Osteocyte (in vitro differentiated cells): ENCODE measurements at places on chromosomes 2 and 18.

GRCh38 chr2:169136885-169137534 lies 67.6 kb downstream of the DHRS9 start:
- no peak for DNase-seq

GRCh38 chr18:8777846-8778245 lies 72.5 kb downstream of the MTCL1 start:
- DNase-seq: no peak

- DNase-seq: no peak
Measured at GRCh38 chr18:58955001-58955400, 90.3 kb downstream of the ZNF532 start.

GRCh38 chr18:38025433-38026038 lies 459.9 kb upstream of the CELF4 start:
- DNase-seq: no peak

DNA sequence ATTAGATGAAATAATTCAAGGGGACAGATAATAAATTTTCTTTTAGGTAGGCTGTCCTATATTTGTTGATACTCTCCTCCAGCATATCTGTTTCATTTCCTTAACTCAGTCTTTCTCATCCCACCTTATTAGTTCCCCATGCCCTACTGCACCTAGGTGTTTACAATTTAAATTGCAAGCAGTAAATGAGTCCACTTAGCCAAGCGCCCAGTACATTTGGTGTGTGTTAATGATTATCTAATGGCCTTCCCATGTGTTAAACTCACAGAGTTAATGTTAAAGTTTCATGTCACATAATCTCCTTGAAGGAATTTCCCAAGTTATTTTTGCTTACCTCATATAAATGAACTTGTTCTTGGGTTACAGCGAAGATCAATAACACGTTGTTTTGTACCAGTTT lies 31.2 kb downstream of the ITGB6 start:
- DNase-seq: no peak

DNA sequence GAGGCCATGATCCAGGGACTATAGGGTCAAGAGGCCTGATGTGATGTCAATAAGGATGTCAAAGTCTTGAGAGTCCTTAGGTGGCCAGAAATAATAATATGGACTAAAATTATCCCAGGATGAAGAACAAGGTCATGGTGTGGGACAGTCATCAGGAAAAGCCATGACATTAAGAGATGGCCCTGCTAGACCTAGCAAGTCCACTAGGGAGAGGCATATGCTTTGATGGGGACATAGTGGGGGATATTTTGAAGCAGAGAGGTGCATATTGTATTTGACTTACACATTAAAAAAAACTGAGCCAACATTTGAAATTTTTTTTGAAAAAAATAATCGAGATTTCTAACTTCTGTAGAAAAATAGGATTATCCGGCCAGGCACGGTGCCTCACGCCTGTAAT lies 53.3 kb upstream of the CXCR4 start:
- no peak for DNase-seq

GRCh38 chr2:169080250-169081069 lies 11.1 kb downstream of the DHRS9 start:
- DNase-seq: no peak

GRCh38 chr2:143356736-143357446 lies 227.7 kb downstream of the ARHGAP15 start:
- no peak for DNase-seq

- no peak for DNase-seq
Measured at GRCh38 chr2:217943446-217944321, 59.1 kb downstream of the TNS1 start.

DNA sequence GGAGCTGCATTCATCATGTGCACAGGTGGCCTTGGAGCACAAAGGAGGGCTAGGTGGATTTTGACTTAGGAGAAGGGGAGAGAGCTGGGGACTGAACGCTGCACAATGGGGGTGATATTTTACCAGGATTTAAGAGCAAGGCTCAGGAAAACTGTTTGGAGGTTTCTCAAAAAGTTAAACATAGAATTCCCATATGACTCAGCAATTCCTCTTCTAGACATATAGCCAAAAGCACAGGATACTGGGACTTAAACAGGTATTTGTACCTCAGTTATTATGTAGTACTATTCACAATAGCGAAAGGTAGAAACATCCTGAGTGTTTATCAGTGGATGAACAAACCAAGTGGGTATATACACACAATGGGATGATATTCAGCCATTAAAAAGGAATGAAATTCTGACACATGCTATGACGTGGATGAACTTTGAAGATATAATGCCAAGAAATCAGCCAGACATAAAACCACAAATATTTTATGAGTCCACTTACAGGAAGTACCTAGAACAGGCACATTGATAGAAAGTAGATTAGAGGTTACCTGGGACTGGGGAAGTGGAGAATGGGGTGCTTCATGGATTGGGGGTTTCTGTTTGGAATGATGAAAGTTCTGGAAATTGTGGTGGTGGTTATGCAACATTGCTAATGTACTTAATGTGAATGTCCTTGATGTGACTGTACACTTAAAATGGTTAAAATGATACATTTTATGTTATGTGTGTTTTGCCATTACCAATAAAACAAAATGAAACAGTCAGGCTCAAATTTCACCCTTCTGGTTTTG lies 216.9 kb downstream of the HAUS1 start:
- no peak for DNase-seq

- DNase-seq: no peak
Measured at GRCh38 chr2:220916931-220917330, 655.2 kb downstream of the EPHA4 start.

DNA sequence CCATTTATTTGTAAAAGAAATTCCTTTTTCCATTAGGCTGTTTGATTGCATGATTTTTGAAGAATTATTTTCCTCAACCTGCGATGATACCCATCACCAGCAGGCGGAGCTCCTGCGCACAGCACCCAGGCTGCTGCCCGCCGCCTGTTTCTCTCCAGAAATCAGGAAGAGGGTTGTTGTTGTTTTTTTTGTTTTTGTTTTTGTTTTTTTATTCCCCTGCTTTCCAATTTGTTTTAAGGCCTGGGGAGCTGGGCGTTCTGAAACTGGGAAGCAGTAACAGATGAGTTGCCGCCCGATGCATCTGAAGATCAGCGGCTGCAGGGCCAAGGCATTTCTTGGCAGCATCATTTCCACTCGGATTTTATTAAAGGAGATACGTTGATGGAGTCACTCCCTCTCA lies 132.1 kb downstream of the MBP start:
- DNase-seq: no peak

DNA sequence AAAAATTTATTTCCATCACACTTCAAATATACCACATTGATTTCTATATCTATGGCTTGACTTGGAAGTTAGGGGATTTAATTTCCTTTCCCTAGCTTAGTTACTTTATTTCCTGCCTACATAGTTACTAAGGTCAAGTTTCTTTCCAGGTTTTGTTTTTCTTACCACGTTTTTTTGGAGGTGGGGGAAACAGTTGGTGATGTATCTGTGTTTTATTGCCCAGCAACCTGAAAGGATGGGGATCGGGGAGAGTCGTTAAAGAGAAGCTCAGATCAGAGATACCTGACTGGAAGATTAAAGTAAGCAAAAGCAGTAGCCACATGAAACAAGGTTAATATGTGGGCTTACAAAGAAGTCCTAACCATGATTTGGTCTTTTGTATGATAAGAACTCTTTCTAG lies 127.8 kb downstream of the OSBPL6 start:
- no peak for DNase-seq

DNA sequence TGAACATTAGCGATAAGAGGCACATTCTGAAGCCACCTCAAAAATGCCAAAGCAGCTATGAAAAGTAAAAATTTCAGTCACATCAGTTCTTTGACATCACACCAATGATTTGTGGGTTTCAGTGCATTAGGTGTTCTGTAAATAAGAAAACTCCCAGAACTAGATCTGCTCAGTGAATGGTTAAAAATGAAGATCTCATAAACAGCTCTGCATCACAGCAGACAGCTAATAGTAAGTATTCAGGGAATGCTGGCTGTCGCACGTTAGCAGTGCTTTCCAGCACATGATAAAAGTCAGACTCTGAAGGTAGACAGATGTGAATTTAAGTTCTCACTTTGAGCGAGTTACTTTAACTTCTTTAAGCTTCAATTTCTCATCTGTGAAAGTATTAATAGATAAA lies 154.9 kb downstream of the SATB2 start:
- no peak for DNase-seq

GRCh38 chr2:181575024-181575649 lies 81.8 kb downstream of the CERKL start:
- no peak for DNase-seq

- DNase-seq: no peak
Measured at GRCh38 chr2:4507661-4508060, 804.3 kb downstream of the DCDC2C start.

DNA sequence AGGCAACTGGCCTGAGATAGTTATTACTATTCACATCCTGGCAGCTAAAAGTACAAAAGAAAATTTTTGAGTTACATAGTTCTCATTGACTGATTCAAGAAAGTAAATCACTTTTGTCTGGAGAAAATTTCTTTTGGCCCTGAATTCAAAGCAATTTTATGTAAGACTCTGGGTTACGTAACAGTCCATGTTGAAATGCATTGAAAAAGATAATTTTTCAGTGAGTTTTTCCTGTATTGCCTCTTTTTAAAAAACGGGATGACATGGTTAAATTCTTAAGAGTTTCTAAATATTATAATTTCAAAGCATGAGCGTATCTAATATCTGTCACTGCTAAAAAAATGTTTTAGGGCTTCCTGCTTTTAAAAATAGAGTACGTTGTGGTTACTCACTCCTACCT lies 72.7 kb downstream of the ANKRD12 start:
- no peak for DNase-seq

DNA sequence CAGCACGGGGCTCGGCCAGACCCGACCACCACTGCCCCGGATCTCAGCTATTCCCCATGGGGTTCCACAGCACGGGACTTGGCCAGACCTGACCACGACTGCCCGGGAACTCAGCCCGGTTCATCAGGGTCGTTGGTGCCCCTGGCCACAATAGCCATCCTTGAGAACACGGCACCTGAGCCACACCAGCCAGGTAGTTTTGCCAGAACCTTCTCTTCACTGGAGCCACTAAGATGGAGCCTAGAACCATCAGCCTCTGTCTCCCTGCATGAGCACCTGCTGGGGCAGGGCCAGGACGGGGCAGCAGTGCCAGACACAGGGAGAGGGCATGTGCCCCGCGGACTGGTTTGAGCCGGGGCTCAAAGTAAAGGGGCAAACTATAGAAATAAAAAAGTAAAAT lies 11.4 kb upstream of the KCNG2 start:
- no peak for DNase-seq

- DNase-seq: no peak
Measured at GRCh38 chr2:120949027-120949956, 213.6 kb downstream of the GLI2 start.
